ENCODE measurements at places on chromosomes 11 and 22.

GRCh38 chr11:128206461-128206860 is 380.9 kb downstream of the ETS1 start:
- DNase-seq: no peak

DNA sequence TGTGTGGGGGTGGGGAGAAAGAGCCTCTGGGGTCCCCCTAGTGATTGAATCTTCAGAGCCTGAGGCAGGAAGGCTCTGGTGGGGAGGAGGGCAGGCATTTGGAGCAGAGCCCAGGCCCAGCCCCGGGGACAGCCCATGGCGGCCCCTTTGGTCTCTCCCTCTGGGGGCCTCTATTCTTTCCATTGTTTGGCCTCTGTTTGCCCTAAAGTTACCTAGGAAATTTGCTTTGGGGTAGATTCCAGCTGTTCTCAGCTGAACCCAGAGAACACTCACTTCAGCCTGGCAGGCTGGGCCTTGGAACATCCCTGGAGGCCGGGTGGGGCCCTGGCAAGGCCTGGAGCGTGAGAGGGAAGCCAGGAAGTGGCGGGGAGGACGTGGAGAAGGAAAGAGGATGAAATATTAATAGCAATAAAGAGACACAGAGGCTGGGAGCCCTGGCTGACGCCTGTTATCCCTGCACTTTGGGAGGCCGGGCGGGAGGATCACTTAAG is 22.9 kb upstream of the A4GALT start:
- DNase-seq: no peak

DNA sequence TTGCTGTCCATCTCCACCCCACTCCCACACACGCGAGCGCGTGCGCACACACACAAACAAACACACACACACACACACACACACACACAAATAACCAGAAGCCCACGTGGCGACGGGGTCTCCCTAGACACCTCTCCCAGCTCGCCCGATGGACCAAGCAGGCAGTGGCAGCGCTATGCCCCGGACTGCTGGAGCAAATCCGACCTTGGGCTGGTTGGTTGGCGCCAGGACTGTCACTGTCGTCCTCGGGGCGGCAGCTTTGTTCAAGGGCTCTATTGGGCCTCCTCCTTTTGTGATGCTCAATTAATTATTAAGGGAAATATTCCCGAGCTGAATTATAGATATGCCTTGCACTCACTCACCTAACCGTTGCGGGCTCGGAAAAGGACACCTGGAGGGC is 1.7 kb upstream of the KCNA4 start:
- no peak for DNase-seq

GRCh38 chr11:11731311-11732083 is 109.7 kb upstream of the GALNT18 start:
- no peak for DNase-seq

DNA sequence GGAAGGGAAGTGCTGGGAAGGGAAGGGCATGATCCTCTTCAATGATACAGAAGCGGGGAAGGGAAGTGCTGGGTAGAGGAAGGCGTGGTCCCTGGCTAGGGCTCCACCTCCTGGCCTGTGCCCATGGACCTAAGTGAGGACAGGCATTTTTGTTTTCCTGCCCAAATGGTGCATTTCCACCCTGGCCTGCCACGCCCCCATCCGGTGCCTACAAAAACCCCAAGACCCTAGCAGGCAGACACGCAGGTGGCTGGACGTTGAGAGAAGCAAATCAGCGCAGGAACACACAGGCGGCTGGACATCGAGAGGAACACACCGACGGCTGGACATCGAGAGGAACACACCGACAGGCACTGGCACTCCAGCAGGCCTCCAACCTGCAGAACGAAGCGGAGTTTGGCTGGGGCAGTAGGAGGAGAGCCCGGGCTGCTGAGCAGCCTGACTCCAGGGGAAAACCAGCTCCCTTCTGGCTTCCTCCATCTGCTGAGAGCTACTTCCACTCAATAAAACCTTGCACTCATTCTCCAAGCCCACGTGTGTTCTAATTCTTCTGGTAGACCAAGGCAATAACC is 628.3 kb downstream of the BUD13 start:
- no peak for DNase-seq

- DNase-seq: no peak
These were observed 5.9 kb downstream of the WT1 start for GRCh38 chr11:32429477-32429876.

- no peak for DNase-seq
These were observed 101.1 kb downstream of the ATXN10 start for GRCh38 chr22:45772743-45773142.

DNA sequence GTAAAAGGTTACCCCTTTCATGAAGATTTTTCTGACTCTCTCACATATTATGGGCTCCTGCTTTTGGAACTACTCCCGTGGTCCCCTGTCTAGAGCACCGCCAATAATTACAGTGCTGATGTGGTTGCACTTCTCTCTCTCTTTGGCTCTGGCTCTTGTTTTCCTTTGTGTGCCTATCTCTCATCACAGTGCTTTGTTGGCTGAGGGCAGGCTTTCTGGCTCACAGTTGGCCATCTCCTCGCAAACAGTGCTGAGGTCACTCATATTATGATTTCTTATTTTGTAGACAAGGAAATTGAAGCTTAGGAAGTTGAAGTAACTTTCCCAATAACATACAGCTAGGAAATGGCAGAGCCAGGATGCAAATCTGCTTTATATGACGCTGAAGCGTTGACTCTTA is 192.5 kb downstream of the DDX10 start:
- DNase-seq: no peak

- no peak for DNase-seq
These were observed 10.7 kb downstream of the TBRG1 start for GRCh38 chr11:124633355-124633754.

Measured in stimulated activated CD8-positive, alpha-beta memory T cell treated with anti-CD3 and anti-CD28 coated beads, Interleukin-7, amount 100 ng/mL, for 48 hours (primary cell).